ENCODE measurements at places on chromosomes 2 and 18.

DNA sequence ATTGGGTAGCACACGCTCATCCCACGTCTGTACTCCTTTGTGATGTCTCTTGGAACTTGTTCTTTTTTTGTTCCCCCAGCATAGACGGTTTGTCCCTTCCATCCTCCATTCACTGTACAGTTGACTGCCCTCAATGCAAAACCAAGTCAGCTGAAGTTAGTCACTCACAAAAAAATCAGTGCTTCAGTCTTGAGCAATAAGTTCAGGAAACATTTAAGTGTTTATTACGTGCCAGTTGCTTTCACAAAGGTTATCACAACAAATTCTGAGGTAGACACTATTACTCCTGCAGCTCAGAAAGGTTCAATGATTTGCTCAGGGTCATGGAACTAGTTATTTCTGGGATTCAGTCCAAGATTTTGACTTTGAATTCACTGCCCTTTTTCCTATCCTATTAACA is 102.2 kb downstream of the PDE1A start:
- DNase-seq: no peak

DNA sequence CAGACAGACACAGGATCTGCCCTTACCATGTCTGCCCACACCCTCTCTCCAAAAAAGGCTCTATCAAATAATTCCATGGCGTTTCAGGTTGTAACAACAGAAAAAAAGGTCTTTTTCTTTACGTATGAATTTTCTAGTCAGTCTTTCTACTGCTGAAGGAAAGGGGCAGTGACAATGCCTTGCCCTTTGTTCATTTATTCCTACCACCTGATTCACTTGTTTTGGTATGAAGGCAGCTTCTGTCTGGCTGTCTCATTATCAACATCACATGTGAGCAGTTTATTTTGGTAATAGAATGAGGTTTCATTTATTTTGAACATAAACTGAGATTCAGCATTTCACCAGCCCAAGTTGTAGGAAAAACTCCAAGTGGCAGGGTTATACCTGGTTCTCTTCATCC is 94.3 kb upstream of the KLF7 start:
- no peak for DNase-seq

DNA sequence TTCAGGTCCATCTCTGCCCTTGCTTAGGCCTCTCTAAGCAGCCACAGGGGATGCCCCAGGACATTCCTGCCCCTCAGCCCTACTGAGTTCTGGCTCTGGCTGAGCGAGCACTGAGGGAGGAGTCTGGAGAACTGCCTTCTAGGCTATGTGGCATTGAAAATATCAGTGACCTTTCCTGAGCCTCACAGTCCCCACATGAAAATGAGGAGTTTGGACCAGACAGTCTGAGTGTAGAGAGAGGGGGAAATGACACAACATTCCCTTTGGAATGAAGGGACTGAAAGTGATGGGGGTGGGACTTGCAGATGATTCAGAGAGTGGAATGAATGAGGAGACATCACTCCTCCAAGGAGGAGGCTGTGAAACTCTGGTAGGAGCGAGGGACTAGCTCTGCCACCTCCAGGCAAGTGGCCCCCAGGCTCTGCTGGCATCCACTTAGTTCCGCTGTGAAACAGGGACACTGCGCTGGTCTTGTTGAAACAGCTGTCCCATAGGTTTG is 8.0 kb downstream of the TNS1 start:
- no peak for DNase-seq

DNA sequence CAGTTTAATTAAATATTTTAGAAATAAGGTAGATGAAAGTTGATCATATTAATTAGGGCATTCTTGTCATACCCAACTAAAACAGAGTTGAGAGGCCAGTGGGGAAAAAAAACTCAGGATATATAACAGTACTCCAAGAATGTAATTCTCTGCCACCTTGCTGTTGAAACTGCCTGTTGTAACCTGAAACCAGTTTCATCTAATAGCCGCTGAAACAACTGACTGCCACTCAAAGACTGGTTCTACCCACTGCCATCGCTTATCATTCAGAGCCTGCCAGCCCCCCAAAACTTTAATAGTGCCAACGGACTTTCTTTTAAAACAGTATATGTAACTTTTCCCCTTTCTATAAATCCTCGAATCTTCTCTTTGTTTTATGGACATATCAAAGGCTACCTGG is 37.7 kb upstream of the FSIP2 start:
- DNase-seq: no peak

All from skin of body (tissue), 3 donors.